ENCODE measurements at places on chromosomes 13 and 19. TPM values are rescaled to one million over a fixed set of nuclear protein-coding genes. Genes with fewer than 3 reads are reported as not detected.

Gene FAM124A
- 15.5 TPM for total RNA-seq

Gene SPACA4
- total RNA-seq: not detected

Gene ACP4
- not detected for total RNA-seq

Gene NUMBL
- 25.7 TPM for total RNA-seq

Gene YJEFN3
- 0.07 TPM for total RNA-seq

Gene LCP1
- total RNA-seq: 20.1 TPM

Gene KLC3
- not detected for total RNA-seq

Gene SPPL2B
- total RNA-seq: 23.5 TPM

Gene ESD
- total RNA-seq: 132 TPM

Gene EBI3
- 0.73 TPM for total RNA-seq

Gene LIN37
- 8.8 TPM for total RNA-seq

Gene TSSK6
- 0.10 TPM for total RNA-seq

Gene REEP6
- total RNA-seq: 2.7 TPM

Gene OR4F17
- total RNA-seq: not detected

Gene ZNF578
- 2.0 TPM for total RNA-seq

Gene FPR3
- not detected for total RNA-seq

Gene ZNF439
- 0.87 TPM for total RNA-seq

Gene GARRE1
- total RNA-seq: 46.4 TPM

Gene NCCRP1
- total RNA-seq: not detected

Gene SIGLEC9
- total RNA-seq: not detected

Gene GRIN3B
- 2.6 TPM for total RNA-seq

Gene ZNF285
- 2.4 TPM for total RNA-seq

Gene TMEM143
- total RNA-seq: 8.0 TPM

Gene NCAN
- total RNA-seq: not detected

Gene HRC
- not detected for total RNA-seq

Gene PABPC3
- total RNA-seq: 0.05 TPM

Gene GPR183
- not detected for total RNA-seq

Gene FDX2
- total RNA-seq: 48.2 TPM

Gene PET100
- total RNA-seq: 14.0 TPM

Gene CEACAM21
- total RNA-seq: 14.9 TPM

Gene ZNF729
- total RNA-seq: not detected

Gene CD79A
- 0.10 TPM for total RNA-seq

Gene METTL21C
- total RNA-seq: not detected

Gene ZNF681
- total RNA-seq: 1.3 TPM

Gene ACER1
- total RNA-seq: not detected

Gene PCDH20
- total RNA-seq: not detected

Gene FOSB
- 11.8 TPM for total RNA-seq

Gene SIGLEC5
- total RNA-seq: 0.27 TPM

Gene OR7A5
- not detected for total RNA-seq

Gene LILRA1
- not detected for total RNA-seq

Gene RPS19
- 1,340 TPM for total RNA-seq

Gene ZNF587B
- 10.1 TPM for total RNA-seq

Gene CACNG8
- 0.20 TPM for total RNA-seq

Gene CRB3
- not detected for total RNA-seq

Gene ZNF208
- total RNA-seq: 0.07 TPM

Gene URAD
- not detected for total RNA-seq

Gene CBY2
- total RNA-seq: not detected

Gene KLK15
- not detected for total RNA-seq

Gene AP1M1
- total RNA-seq: 141 TPM

Gene BRSK1
- total RNA-seq: 0.27 TPM

Gene OBI1
- total RNA-seq: 13.2 TPM

Gene NEK5
- total RNA-seq: 0.15 TPM

Gene NLRP7
- not detected for total RNA-seq

Gene SBSN
- total RNA-seq: not detected

Gene OR7C1
- not detected for total RNA-seq

Gene GNG7
- total RNA-seq: 0.25 TPM

All from mammary microvascular endothelial cell (primary cell).